PC-9 (cell line): ENCODE measurements at places on chromosomes 4 and X. TPM values are rescaled to one million over a fixed set of nuclear protein-coding genes. Genes with fewer than 3 reads are reported as not detected.

- H3K27me3 ChIP-seq = no peaks in the 10 kb centered on the region; the same call in 1 of the 2 replicates
- H3K4me1 ChIP-seq = no peaks in the 10 kb centered on the region
- no peak for DNase-seq
- H3K4me3 ChIP-seq = no peak overlapping the region
Observed at GRCh38 chr4:41873380-41874295, 61.6 kb upstream of the TMEM33 start.

DNA sequence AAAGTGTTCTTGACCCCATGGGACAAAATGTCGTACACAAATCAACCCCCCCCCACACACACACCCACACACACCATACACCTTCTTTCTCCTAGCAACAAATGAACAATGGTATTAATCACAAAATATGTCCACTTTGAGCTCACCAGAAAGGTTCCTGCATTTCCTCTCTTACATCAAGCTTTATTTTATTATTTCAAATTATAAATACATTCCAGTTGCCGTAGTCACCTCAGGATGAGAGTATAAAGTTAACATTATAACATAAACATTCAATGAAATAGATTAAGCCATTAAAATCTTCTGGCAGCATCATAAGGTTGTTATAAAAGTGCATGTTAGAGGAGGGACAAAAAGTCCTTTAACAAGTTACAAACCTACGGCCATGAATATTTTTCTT is 7.3 kb downstream of the XK start:
- H3K27me3 ChIP-seq = no peaks in the 10 kb centered on the region
- H3K36me3 ChIP-seq = no peaks in the 10 kb centered on the region
- H3K27ac ChIP-seq = no peak overlapping the region
- no peak overlapping the region for H3K4me3 ChIP-seq

GRCh38 chr4:179291657-179292056 is 1849.4 kb upstream of the AGA start:
- no peak for DNase-seq
- no peaks in the 10 kb centered on the region for H3K27me3 ChIP-seq
- no peak overlapping the region for H3K27ac ChIP-seq
- H3K36me3 ChIP-seq = no peaks in the 10 kb centered on the region
- no peaks in the 10 kb centered on the region for H3K4me1 ChIP-seq

GRCh38 chrX:141405486-141405852 is 163.2 kb upstream of the SPANXC start:
- peaks cover 12% of the 10 kb centered on the region; the same call in 1 of the 2 replicates for H3K4me1 ChIP-seq
- no peak overlapping the region for H3K4me3 ChIP-seq
- H3K27me3 ChIP-seq = no peaks in the 10 kb centered on the region
- no peaks in the 10 kb centered on the region for H3K36me3 ChIP-seq
- DNase-seq = no peak

- no peaks in the 10 kb centered on the region for H3K36me3 ChIP-seq
- peaks cover 30% of the 10 kb centered on the region for H3K4me1 ChIP-seq
- no peak overlapping the region for H3K27ac ChIP-seq
Observed at GRCh38 chr4:22477136-22477812, 38.6 kb downstream of the ADGRA3 start.

DNA sequence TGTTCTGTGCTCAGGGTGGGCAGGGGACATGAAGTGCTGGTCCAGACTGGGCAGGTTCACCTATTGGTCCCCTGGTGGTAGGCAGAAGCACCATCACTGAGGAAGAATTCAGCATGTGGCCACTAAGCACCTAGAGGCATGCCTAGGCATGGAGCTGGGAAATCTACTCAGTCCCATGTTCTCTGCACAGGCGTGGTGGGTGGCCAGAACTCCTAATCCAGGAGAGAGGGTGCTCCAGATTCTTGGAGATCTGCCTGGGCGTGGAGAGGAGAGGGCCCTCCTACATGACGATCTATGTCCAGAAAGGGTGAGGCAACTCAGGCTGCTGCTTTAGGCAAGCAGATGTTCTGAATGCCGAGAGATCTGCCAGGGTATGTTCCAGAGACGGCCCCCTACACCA is 44.6 kb upstream of the MAGEC2 start:
- no peak overlapping the region for H3K27ac ChIP-seq
- no peaks in the 10 kb centered on the region for H3K4me1 ChIP-seq
- H3K27me3 ChIP-seq = no peaks in the 10 kb centered on the region
- DNase-seq = no peak

GRCh38 chr4:304969-305680 is at the start of gene ZNF732:
TSS of gene ZNF732 (minus strand) at chr4:305474. CDS start at chr4:305310, 164 bp downstream.
- H3K27ac ChIP-seq = no peak within 1 kb of the TSS
- H3K36me3 ChIP-seq = no peaks in the 10 kb centered on the region
- peak within 1 kb of the TSS; percentile 41; the same call in 1 of the 2 replicates for H3K4me3 ChIP-seq
- peak; percentile 60 for DNase-seq

DNA sequence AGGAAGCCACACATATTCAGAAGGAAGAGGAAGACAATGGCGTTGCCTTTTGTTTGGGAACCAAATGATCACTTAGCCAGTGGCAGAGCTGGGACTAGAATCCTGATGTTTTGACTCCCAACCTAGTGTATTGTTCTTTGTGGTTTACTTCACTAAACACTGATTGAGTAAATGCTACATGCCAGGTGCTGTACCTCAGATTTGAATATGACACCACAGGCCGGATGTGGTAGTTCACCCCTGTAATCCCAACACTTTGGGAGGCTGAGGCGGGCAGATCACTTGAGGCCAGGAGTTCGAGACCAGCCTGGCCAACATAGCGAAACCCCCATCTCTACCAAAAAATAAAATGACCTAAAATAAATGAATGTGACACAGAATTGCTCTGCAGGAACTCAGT is 8.4 kb downstream of the NDUFA1 start:
- H3K4me1 ChIP-seq = no peaks in the 10 kb centered on the region
- no peaks in the 10 kb centered on the region for H3K27me3 ChIP-seq
- DNase-seq = no peak
- H3K4me3 ChIP-seq = no peak overlapping the region

- no peak for DNase-seq
- H3K36me3 ChIP-seq = no peaks in the 10 kb centered on the region
- no peak overlapping the region for H3K4me3 ChIP-seq
- peaks cover 8% of the 10 kb centered on the region; the same call in 1 of the 2 replicates for H3K27me3 ChIP-seq
Observed at GRCh38 chrX:3044196-3044595, 2.9 kb downstream of the ARSF start.

GRCh38 chr4:184154199-184154598 is 63.5 kb downstream of the ENPP6 start:
- no peaks in the 10 kb centered on the region for H3K27me3 ChIP-seq
- DNase-seq = no peak
- no peak overlapping the region for H3K4me3 ChIP-seq
- no peaks in the 10 kb centered on the region for H3K36me3 ChIP-seq
- no peak overlapping the region for H3K27ac ChIP-seq

DNA sequence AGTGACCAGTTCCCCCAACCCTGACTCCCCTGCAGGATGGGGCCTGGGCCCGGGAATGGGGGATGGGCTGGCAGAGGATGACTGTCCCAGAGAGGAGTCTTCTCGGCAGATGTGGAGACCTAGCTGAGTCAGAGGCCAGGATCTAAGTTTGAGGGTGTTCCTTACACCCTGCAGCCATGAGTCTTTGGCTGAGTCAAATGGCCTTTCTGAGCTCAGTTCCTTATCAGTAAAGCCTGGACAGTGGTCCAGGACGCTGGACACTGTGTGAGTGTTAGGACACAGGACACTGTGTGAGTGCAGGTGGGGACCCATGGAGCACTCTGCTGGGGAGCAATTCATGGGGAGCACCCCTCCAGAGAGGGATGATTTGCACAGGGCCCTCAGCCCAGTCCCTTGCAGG is 5.0 kb downstream of the IL9R start:
- H3K36me3 ChIP-seq = no peaks in the 10 kb centered on the region
- H3K27me3 ChIP-seq = no peaks in the 10 kb centered on the region
- DNase-seq = no peak

- no peaks in the 10 kb centered on the region; the same call in 1 of the 2 replicates for H3K27me3 ChIP-seq
- no peak overlapping the region for H3K4me3 ChIP-seq
- no peaks in the 10 kb centered on the region for H3K4me1 ChIP-seq
- H3K27ac ChIP-seq = no peak overlapping the region
Observed at GRCh38 chrX:11431786-11432185, 138.6 kb downstream of the AMELX start.

- H3K4me3 ChIP-seq = no peak overlapping the region
- no peak for DNase-seq
- no peaks in the 10 kb centered on the region for H3K4me1 ChIP-seq
- no peaks in the 10 kb centered on the region for H3K36me3 ChIP-seq
Observed at GRCh38 chr4:45701621-45702020, 422.2 kb downstream of the GABRG1 start.

DNA sequence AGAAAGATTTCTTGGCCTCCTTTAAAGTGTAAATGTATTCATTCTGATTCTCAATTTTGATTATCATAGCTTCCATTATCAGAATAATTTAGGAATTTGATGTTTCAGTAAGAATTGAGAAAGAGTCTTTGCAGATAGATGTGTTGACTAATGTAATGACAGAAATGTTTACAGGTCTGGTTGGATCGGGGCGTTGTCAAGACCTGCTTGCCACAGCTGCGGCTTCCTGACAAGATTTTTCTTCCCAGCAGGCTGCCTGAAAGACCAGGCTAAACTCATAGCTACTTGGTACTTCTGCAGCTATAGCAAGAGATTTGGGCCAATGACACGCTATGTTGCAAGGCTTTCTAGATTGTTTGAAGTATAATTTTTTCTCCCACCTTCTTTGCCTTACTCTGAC is 91.5 kb upstream of the ANKRD50 start:
- H3K36me3 ChIP-seq = no peaks in the 10 kb centered on the region
- H3K4me1 ChIP-seq = no peaks in the 10 kb centered on the region
- no peaks in the 10 kb centered on the region for H3K27me3 ChIP-seq
- no peak for DNase-seq
- H3K27ac ChIP-seq = no peak overlapping the region
- H3K4me3 ChIP-seq = no peak overlapping the region

GRCh38 chr4:8278421-8279287 is 9.1 kb downstream of the HTRA3 start:
- no peak overlapping the region for H3K4me3 ChIP-seq
- H3K27me3 ChIP-seq = no peaks in the 10 kb centered on the region
- H3K4me1 ChIP-seq = no peaks in the 10 kb centered on the region

- H3K4me3 ChIP-seq = no peak overlapping the region
- no peak for DNase-seq
- no peaks in the 10 kb centered on the region for H3K27me3 ChIP-seq
- H3K4me1 ChIP-seq = peaks cover 17% of the 10 kb centered on the region
- H3K27ac ChIP-seq = no peak overlapping the region
- no peaks in the 10 kb centered on the region for H3K36me3 ChIP-seq
Observed at GRCh38 chr4:38814386-38814785, 9.8 kb upstream of the TLR1 start.

DNA sequence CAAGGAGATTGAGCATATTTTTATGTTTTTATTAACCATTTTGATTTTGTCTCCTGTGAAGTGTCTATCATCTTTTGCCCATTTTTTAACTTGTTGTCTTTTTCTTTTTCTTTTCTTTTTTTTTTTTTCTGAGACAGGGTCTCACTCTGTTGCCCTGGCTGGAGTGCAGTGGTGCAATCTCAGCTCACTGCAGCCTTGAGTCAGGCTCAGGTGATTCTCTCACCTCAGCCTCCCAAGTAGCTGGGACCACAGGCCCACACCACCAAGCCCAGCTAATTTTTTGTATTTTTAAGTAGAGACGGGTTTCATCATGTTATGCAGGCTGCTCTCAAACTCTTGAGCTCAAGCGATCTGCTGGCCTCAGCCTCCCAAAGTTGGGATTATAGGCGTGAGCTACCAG is 4.6 kb upstream of the ADD1 start:
- H3K36me3 ChIP-seq = no peaks in the 10 kb centered on the region
- H3K4me1 ChIP-seq = no peaks in the 10 kb centered on the region
- DNase-seq = no peak

- H3K4me1 ChIP-seq = no peaks in the 10 kb centered on the region
- no peak overlapping the region for H3K27ac ChIP-seq
- no peak for DNase-seq
- H3K36me3 ChIP-seq = no peaks in the 10 kb centered on the region
- H3K27me3 ChIP-seq = no peaks in the 10 kb centered on the region
Observed at GRCh38 chr4:24190761-24191695, 301.2 kb upstream of the PPARGC1A start.

- no peak overlapping the region for H3K27ac ChIP-seq
- peaks cover 5% of the 10 kb centered on the region for H3K4me1 ChIP-seq
- no peaks in the 10 kb centered on the region for H3K27me3 ChIP-seq
- H3K4me3 ChIP-seq = no peak overlapping the region
- H3K36me3 ChIP-seq = no peaks in the 10 kb centered on the region
Observed at GRCh38 chr4:150232029-150232428, 153.8 kb downstream of the DCLK2 start.

- no peaks in the 10 kb centered on the region for H3K36me3 ChIP-seq
- no peak overlapping the region for H3K27ac ChIP-seq
- no peaks in the 10 kb centered on the region for H3K4me1 ChIP-seq
- DNase-seq = no peak
- no peaks in the 10 kb centered on the region for H3K27me3 ChIP-seq
Observed at GRCh38 chr4:85979276-85979675, 380.6 kb downstream of the MAPK10 start.

- H3K27ac ChIP-seq = no peak overlapping the region
- peaks cover 8% of the 10 kb centered on the region for H3K4me1 ChIP-seq
- H3K27me3 ChIP-seq = no peaks in the 10 kb centered on the region
- no peaks in the 10 kb centered on the region for H3K36me3 ChIP-seq
Observed at GRCh38 chrX:144006811-144007210, 122.9 kb downstream of the UBE2NL start.

- H3K4me3 ChIP-seq = no peak overlapping the region
- H3K36me3 ChIP-seq = no peaks in the 10 kb centered on the region
- no peak for DNase-seq
- H3K27ac ChIP-seq = no peak overlapping the region
- no peaks in the 10 kb centered on the region for H3K27me3 ChIP-seq
Observed at GRCh38 chr4:10281996-10282395, 165.4 kb upstream of the WDR1 start.

DNA sequence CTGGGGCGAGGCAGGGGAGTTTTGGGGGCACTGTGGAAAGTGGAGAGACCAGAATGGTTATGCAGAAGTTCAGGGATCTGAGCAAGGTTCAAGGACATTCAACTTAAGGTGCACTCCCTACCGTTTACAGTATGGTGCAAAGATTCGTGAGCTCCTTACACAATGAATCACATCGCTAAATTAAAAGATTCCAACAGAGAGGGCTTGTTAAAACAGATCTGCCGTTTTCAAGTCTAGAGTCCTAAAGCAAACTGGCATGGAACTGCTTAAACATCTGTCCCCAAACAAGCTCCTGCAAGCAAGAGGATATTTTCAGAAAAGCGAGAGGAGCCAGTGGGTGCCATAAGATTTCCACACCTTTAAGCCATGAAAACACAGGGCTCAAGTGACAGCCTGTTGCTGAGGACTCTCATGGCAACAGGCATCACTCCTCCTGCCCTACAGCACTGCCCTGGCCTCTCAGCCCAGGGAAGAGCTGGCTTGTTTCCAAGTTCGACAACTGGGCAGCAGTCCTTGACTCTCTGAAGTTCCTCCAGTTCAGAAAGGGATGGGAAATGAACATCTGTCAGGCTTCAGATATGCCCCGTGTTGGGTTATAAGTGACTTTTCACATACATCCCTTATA is 10.0 kb downstream of the FAM184B start:
- no peaks in the 10 kb centered on the region for H3K27me3 ChIP-seq
- H3K4me1 ChIP-seq = no peaks in the 10 kb centered on the region
- no peaks in the 10 kb centered on the region for H3K36me3 ChIP-seq
- no peak for DNase-seq

Gene NOX1
- total RNA-seq = not detected in 2 replicates

Gene FGFBP2
- not detected in 2 replicates for total RNA-seq

Gene FAM236B
- total RNA-seq = not detected in 2 replicates

Gene DUX4
- not detected in 2 replicates for total RNA-seq

Gene EREG
- total RNA-seq = 0.46 and 0.58 TPM in 2 replicates

Gene CYSLTR1
- not detected in 2 replicates for total RNA-seq

Gene PPBP
- total RNA-seq = not detected in 2 replicates

Gene ADRA2C
- total RNA-seq = not detected in 2 replicates

Gene ODAM
- 0.70 TPM in 1 of 2 replicates, not detected in the other for total RNA-seq

Gene RAB40AL
- total RNA-seq = 2.1 and 2.6 TPM in 2 replicates

Gene GC
- total RNA-seq = not detected in 2 replicates

Gene MUC7
- total RNA-seq = not detected in 2 replicates

Gene MTM1
- 17.4 and 22.9 TPM in 2 replicates for total RNA-seq

Gene FIP1L1
- 44.8 and 65.6 TPM in 2 replicates for total RNA-seq

Gene TSPAN7
- not detected in 2 replicates for total RNA-seq

Gene HAUS3
- total RNA-seq = 15.8 and 16.2 TPM in 2 replicates
